ENCODE measurements at places on chromosomes 2 and 18.

GRCh38 chr2:46239847-46240181, 57.4 kb upstream of the EPAS1 start:
- no peak for DNase-seq

- DNase-seq = no peak
Measured at GRCh38 chr2:12217175-12217574, 470.7 kb downstream of the LPIN1 start.

DNA sequence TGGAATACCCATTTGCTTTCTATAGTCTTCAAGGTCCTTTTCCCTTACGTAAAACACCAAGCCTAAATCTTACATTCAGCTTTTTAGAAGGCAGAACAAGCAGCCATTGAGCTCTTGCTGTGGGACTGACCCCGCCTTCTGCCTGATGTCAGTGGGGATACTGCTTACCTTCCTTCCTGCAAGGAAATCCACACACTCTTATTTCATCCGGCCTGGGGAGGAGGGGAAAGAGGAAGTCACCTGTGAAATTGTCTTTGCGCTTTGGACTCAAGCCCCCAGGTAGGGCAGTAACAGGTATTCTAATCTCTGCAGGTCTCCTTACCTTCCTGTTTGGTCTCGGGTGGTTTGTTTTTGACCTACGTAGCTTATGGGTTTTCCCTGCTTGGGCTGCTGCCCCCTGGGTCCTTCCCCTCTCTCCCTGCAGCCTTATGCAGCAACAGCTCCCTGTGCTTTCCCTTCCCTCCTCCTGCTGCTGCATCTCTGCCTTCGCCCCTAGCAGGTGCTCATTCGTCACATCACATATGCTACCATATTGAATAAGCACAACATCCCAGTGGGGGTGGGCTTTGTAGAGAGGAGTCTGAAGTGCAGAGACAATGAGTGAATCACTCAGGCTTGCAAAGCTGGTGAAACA, 402.5 kb upstream of the TRIB2 start:
- no peak for DNase-seq

DNA sequence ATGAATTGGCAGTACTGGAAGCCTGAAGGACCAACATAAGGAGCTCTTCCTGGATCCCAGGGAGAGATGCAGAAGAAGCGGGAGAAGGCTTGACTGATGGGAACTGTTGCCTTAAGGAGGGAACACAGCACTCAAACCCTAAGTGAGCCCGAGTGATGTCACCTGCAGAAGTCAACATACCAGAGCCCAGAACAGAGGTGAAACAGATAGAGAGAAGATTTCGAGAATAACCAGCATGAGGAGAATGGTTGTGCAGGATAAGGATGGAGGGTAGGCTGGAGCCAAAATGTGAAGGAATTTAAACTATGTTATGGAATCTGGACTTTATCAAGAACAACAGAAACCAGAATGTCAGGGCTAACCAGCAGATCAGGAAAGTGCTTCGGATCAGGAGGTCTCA, 463.1 kb upstream of the DDX18 start:
- no peak for DNase-seq

GRCh38 chr2:178163395-178163794, 30.9 kb upstream of the OSBPL6 start:
- no peak for DNase-seq

GRCh38 chr2:76711490-76711889, 810.7 kb downstream of the LRRTM4 start:
- DNase-seq = no peak

DNA sequence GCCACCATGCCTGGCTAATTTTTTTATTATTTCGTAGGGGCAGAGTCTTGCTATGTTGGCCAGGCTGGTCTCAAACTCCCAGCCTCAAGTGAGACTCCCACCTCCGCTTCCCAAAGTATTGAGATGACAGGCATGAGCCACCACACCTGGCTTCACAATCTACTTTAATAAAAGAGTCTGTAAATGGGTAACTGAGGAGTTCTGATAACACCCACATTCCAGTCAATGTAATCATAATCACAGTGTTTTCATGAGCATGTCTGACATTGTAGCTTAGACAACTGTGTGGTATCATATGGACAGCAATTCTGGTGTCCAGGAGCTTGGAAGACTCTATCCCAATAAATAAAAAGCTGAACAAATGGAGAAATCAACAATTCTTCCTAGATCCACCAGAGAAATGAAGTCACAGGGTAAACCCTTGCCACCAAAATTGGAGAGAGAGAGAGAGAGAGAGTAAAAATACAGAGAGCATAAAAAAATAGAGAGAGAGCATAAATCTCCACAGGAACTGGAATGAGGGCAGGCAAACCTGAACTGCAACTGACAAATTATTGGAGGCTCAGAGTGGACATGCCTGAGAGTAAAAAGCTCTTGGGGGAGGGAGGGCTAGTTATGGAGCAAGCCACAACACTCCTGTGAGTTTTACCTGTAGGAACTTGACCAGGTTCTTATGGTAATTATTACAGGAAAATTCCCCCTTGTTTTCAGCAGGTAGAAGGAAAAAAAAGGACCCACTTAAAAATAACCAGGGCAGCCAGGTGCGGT, 12.4 kb upstream of the NBEAL1 start:
- no peak for DNase-seq

DNA sequence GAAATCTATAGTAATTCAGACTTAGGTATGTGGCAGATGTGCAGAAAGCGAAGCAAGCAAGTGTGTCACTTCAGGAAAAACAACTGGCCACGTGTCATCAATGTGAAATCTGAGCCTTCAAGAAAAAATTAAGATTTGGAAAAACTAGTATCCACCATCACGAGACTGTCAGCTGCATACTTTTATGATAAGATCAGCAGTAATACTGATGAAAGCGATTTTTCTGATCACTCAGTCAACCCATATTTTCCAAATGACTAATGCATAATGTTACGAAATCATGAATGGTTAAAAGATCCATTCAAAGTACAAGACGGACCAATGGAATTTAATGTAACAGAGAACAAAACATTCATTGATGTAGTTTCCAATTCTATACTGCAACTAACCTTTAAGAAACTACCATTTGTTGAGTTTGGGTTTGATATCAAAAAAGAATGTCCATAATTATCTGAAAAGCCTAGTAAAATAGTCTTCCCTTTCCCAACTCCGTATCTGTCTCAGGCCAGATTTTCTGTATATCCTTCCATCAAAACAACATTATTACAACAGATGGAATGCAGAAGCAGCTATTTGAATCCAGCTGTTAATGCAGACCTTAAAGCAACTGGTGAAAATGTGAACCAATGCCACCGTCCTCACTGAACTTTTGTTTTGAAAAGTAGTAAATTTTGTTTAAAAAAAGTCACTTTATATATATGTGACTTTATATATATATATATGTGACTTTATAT, 17.0 kb upstream of the BCL2 start:
- no peak for DNase-seq

DNA sequence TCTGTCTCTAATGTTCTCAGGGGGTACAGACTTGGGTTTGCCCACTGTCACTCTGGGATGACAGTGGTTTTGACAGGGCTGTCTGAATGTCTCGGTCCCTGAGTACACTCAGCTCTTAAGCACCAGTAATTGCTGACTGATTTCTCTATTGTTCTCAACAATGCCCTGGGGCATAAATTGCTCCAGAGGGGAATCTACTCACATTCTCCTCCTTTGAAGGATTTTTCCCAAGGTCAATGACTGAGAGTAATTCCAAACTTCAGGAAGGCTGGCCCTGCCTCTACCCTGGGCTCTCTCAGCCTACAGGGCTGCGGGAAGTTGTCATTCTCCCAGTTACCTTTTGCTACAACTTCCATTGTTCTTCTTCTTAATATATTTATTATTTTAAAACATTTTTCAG, 36.5 kb downstream of the MC2R start:
- no peak for DNase-seq

DNA sequence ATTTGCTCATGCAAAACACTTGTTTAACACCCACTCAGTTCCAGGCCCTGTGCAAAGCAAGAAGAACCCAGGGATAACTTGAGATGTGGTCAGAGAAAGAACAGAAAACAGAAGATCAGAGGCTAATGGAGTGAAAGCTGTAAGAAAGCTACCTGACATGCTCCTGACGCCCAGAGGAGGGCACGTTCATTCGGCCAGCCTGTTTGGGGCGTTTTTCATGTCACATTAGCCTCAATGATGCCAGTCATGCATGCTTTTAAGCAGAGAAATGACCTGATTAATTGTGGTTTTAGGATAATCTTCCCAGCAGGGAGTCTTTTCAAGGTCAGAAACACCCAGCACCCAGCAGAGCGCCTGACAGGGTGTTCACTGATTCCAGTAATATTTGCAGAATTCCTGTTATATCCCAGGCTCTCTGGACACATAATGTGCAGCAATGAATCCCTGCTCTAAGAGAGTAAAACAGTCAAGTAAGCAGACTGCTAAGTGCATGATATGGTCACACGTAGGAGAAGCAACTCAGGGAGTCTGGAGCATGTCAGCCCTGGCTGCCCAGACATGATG, 320.0 kb downstream of the LRATD1 start:
- no peak for DNase-seq

GRCh38 chr2:157439824-157440186, 4.1 kb downstream of the CYTIP start:
- no peak for DNase-seq

DNA sequence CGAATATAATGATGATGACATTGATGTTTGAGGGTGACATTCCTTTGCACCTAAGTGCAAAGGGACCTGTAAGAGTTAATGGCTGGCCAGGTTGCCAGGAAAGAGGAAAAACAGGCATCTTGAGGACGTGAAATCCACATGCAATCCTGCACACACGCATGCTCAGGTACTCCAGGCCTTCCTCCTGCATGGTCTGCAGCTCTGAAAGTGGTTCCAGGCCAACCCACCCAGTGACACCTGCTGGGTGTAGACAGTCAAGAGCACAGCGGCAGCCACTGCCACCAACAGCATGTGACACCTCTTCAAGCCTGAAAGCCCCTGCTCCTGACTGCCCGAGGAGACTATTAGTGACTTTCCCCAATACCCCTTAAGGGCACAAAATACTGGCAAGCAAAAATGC, 101.6 kb downstream of the PIEZO2 start:
- no peak for DNase-seq

DNA sequence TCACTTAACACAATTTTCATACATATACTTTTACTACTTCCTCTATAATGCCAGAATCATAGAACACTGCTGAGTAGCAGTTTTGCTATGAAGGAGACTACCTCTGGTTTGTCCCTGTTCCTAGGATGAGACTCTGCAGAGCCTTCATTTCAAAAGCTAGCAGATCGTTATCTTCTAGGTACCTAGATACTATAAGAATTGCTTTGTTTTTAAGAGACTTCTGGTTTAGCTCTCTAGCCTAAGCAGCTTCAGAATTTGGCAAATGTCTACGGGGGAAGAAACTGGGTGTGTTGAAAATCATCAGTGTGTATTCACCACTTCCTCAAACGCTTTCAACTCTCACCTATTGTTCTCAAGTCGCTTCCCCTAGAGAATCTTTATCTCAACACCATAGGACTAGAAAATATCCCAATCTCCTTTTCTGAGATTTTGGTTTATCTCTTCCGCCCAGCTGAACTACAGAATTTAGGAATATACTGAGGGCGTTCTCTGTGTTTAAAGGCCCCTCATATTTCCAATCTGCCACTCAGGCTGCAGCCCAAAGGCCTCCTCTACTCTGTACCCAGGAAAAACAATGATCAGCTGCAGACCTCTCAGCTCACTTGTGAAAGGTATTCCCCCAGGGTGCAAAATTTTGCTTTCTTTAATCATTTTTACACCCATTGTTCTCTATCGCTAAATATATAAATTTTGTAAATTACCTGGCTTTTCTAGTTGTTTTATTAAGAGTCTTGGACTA, 28.7 kb downstream of the SMAD2 start:
- DNase-seq = no peak

- DNase-seq = no peak
Measured at GRCh38 chr18:24019641-24020331, 5.2 kb downstream of the TTC39C start.

- DNase-seq = peak; percentile 14
Measured at GRCh38 chr2:177772529-177772928, 300.0 kb downstream of the PDE11A start.

DNA sequence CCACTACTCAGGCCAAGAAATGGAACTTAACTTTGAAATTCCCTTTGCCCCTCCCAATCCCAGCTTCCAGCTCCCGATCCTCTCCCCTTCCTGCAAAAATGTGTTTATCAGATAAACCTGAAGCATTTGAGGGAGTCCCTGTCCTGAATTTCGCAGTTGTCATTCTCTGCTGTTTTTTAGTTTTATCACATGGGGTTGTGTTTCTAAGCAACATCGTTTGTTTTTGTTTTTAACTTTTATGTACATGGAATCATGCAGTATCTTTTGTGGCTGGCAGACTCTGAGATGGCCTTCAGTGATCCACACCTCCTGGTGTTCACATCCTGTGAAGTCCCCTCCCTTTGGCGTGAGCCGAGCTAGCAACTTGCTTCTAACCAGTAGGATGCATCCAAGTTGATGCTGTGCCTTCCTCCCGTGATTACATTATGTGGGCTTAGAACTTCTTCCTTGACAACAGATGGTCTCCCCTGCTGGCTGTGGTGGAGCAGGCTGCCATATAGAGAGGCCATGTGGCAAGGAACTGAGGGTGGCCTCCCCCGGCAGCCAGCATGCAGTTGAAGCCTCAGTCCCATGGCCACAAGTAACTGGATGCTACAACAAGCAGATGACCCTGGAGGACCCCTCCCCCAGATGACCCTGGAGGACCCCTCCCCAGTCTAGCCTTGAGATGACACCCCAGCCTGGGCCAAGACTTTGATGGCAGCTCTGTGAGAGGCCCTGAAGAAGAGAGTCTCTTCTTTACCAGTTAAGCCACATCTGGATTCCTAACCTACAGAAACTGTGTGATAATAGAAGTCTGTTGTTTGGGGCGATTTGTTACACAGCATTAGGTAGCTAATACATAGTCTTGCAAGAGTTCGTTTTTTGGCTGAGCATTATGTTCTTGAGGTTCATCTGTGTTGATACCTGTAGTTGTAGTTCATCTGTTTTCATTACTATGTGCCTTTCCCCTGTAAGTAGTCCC, 27.7 kb downstream of the SH3BP4 start:
- no peak for DNase-seq

DNA sequence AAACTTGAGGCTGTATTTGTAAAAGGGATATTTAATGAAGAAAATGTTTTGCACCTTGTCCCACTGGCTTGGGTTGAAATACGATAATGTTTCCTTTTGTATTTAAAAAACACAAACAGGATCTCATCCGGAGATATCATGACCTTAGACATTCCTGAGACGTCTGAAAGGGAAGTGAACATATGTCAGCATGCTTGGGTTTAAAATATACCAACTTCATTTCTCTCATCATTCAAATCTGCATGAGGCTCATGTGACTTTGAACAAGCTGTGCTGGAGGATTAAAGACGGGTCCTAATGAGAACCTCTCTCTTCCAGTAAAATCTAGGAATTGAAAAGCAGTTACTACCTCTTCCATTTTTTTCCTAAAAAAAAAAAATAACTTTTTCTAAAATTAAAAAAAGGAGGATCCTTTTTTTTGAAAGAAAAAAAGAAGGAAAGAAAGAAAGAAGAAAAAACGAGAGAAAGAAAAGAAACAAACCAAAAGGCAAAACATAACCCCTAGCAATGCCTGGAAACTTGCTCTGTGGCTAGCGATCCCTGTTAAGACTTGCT, 106.8 kb upstream of the ZFP36L2 start:
- DNase-seq = no peak
